ENCODE measurements at places on chromosomes 6 and 20. TPM values are rescaled to one million over a fixed set of nuclear protein-coding genes. Genes with fewer than 3 reads are reported as not detected.

DNA sequence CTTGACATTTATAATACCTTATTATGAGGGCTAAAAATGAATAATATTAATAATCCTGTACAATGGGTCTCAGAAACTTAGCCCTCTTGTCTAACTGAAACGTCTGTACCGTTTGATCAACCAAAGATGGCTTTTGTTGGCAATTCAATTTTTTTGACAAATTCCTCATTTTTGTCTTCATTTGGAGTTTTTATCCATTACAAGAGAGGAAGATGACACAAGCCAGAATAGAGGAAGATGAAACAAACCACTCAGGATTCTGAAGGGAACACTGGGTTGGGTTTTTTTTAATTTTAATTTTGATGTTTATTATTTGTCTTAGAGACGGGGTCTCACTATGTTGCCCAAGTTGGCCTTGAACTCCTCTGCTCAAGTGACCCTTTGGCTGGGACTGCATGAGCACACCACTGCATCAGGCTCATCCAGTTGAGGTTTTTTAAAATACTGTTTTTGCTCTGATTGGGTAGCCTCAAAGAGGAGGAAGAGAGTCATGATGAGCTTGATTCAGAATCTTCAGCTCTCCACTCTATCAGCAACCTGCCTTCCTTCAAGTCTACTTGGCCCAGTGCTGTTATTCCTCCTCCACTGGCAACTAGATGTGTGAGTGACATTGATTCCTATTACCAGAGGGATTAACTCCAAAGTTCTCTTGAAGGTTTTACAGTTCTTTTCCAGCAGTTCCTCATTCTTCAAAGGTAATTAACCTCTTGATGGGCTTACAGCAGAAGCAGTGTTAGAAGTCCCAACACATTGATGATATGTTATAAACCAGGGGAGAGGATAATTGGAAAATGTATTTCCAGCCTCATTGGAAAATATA lies 71.3 kb downstream of the ATXN1 start:
- no peak overlapping the region for H3K4me3 ChIP-seq
- H3K4me1 ChIP-seq: no peaks in the 10 kb centered on the region
- no peak overlapping the region for H3K27ac ChIP-seq
- no peak for DNase-seq

- H3K36me3 ChIP-seq: no peaks in the 10 kb centered on the region
- DNase-seq: no peak
- no peak overlapping the region for H3K27ac ChIP-seq
- no peak overlapping the region for H3K4me3 ChIP-seq
- H3K27me3 ChIP-seq: no peaks in the 10 kb centered on the region
- H3K4me1 ChIP-seq: no peaks in the 10 kb centered on the region
Observed at GRCh38 chr6:29516108-29516507, 28.4 kb upstream of the MAS1L start.

- H3K27me3 ChIP-seq: no peaks in the 10 kb centered on the region
- H3K4me1 ChIP-seq: no peaks in the 10 kb centered on the region
- H3K36me3 ChIP-seq: no peaks in the 10 kb centered on the region
- no peak overlapping the region for H3K4me3 ChIP-seq
Observed at GRCh38 chr20:16017656-16018055, 555.6 kb downstream of the KIF16B start.

DNA sequence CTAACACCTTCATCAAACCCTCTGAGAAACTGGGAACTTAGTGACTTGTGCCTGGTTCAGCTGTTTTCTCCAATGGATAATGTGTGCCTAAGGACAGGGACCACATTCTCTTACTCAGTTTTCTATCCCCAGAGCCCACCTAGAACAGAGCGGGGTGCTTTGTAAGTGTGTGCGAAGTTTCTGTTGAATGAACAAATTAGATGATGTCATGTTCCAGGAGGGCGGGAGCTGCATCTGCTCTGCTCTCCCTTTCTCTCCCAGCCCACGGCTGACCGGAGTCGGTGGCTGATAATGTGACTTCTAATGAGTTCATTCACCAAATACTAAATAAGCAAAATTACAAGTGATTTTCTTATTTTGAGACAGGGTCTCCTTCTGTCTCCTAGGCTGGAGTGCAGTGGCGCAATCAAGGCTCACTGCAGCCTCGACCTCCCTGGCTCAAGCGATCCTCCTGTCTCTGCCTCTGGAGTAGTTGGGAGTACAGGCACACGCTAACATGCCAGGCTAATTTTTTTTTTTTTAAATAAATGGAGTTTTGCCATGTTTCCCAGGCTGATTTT lies 60.7 kb upstream of the FNDC1 start:
- H3K36me3 ChIP-seq: no peaks in the 10 kb centered on the region
- no peak overlapping the region for H3K27ac ChIP-seq
- H3K4me1 ChIP-seq: peaks cover 12% of the 10 kb centered on the region
- no peak overlapping the region for H3K4me3 ChIP-seq

DNA sequence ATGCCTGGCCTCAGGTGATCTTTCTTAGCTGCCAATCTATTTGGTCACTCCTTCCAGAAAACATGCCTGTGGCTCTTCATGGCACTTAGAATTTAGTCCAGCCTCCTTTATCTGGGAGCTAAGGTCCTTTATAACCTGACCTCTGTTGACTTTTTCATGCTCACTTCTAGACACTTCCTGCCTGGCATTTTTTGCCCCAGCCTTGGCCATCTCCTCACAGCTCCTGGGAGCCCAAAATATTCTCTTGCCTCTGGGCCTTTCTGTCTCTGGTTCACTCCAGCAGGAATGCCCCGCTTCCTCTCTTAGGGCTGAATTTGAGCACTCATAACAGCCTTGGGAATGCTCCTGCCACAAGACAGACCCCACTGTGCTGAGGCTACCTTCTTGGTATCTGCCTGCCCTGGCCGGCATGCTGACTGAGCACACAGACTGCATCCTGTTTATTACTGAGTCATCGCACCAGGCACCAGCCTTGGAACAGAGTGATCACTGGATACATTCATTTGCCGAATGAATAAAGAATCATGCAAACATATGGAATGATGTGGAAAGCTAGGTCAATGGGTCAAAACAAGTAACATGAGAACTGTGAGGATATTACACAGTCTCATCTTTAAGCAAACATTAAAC lies 5.8 kb upstream of the EEF1E1 start:
- peaks cover 4% of the 10 kb centered on the region for H3K27me3 ChIP-seq
- DNase-seq: no peak
- no peak overlapping the region for H3K27ac ChIP-seq
- H3K4me1 ChIP-seq: no peaks in the 10 kb centered on the region
- no peaks in the 10 kb centered on the region for H3K36me3 ChIP-seq

- H3K4me1 ChIP-seq: no peaks in the 10 kb centered on the region
- H3K4me3 ChIP-seq: no peak overlapping the region
Observed at GRCh38 chr6:139973669-139974344, 599.4 kb upstream of the CITED2 start.

DNA sequence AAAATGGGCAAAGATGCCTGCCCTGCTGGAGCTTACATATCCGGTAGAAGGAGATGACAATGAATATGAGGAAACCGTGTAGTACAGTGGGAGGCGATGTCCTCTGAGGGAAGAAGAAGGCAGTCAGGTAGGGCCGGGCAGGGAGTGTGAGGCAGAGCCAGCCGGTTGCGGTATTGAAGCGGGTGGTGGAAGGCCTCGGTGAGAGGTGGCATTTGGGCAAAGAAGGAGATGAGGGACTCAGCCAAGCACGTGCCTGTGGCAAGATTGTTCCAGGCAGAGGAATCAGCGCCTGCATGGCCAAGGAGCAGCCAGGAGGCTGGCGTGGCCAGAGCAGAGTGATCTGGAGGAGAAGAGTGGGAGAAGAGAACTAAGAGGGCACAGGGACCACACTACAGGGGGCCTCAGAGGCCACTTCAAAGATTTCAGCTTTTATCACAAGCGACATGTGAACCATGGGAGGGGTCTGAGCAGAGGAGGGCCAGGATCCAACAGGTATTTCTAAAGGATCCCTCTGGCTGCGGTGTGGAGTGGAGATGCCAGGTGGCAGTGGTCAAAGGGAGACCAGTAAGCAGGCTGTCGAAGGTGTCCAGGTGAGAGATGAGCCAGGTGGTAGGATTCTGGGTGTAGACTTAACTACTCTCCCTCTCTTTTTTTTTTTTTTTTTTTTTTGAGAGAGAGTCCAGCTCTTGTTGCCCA lies 13.8 kb downstream of the MDFI start:
- peaks cover 57% of the 10 kb centered on the region for H3K4me1 ChIP-seq
- no peak overlapping the region for H3K27ac ChIP-seq
- no peak for DNase-seq
- H3K4me3 ChIP-seq: no peak overlapping the region

APCDD1L gene
- 2.1 TPM for total RNA-seq

SLC24A3 gene
- total RNA-seq: 5.9 TPM

- H3K36me3 ChIP-seq: no peaks in the 10 kb centered on the region
- no peak for DNase-seq
- H3K4me1 ChIP-seq: peaks cover 5% of the 10 kb centered on the region
- H3K4me3 ChIP-seq: no peak overlapping the region
- no peak overlapping the region for H3K27ac ChIP-seq
Observed at GRCh38 chr20:1870792-1871550, 24.2 kb upstream of the SIRPA start.

- H3K27ac ChIP-seq: no peak overlapping the region
- H3K4me1 ChIP-seq: peaks cover 9% of the 10 kb centered on the region
- no peak for DNase-seq
- H3K4me3 ChIP-seq: no peak overlapping the region
- no peaks in the 10 kb centered on the region for H3K27me3 ChIP-seq
Observed at GRCh38 chr20:51616060-51616459, 73.5 kb upstream of the NFATC2 start.

DNA sequence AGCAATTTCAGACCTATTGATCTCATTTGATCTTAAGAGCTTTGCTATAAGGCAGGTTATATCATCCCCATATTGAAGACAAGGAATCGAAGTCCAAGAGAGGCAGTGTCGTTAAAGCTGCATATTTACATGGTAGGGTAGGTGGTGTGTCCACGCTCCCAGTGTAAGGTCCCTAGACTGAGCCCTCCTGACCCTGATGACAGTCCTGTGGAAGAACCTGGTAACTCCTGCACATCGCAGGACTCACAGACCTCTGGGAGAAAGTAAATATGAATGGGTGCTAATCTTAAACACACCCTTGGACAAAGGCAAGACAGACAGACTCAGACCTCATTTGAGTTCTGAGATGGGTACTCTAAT lies 602 bp upstream of the HLA-DPB1 start:
- H3K27me3 ChIP-seq: peaks cover 18% of the 10 kb centered on the region
- peak overlapping the region; percentile 40 for H3K27ac ChIP-seq
- no peaks in the 10 kb centered on the region for H3K4me1 ChIP-seq

PRR3 gene
- 10.7 TPM for total RNA-seq

- H3K27ac ChIP-seq: no peak overlapping the region
- H3K27me3 ChIP-seq: peaks cover 7% of the 10 kb centered on the region
- no peak for DNase-seq
- H3K4me3 ChIP-seq: no peak overlapping the region
Observed at GRCh38 chr6:3304500-3305215, 45.9 kb downstream of the PSMG4 start.

DNA sequence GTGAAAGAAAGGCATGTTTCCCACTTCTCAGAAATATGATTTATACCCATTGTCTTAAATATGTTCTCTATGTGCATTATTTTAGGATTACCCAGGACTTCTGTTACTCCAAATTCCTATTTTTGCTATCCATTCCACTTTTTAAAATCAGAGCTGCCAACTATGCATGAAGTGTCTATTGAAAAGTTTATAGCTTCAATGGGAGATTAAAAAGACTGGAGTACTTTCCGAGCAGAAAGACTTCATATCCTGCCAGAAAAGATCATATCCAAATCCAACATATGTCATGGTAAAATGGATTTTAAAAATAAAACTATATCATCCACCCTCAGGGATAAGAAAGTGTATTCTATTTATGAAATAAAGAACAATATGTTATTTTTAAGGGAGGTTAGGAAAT lies 212.7 kb downstream of the COL12A1 start:
- no peaks in the 10 kb centered on the region for H3K36me3 ChIP-seq
- DNase-seq: peak; percentile 92
- H3K4me3 ChIP-seq: no peak overlapping the region
- peak overlapping the region; percentile 23 for H3K27ac ChIP-seq
- H3K4me1 ChIP-seq: peaks cover 2% of the 10 kb centered on the region

GRCh38 chr6:109260126-109260525 lies 122.1 kb downstream of the CD164 start:
- H3K36me3 ChIP-seq: no peaks in the 10 kb centered on the region
- H3K4me1 ChIP-seq: peaks cover 8% of the 10 kb centered on the region
- H3K4me3 ChIP-seq: no peak overlapping the region
- H3K27me3 ChIP-seq: no peaks in the 10 kb centered on the region
- DNase-seq: no peak

XKR7 gene
- total RNA-seq: 0.04 TPM

- H3K27me3 ChIP-seq: no peaks in the 10 kb centered on the region
- DNase-seq: no peak
- H3K4me3 ChIP-seq: no peak overlapping the region
Observed at GRCh38 chr6:143018955-143019354, 41.7 kb upstream of the AIG1 start.

DNA sequence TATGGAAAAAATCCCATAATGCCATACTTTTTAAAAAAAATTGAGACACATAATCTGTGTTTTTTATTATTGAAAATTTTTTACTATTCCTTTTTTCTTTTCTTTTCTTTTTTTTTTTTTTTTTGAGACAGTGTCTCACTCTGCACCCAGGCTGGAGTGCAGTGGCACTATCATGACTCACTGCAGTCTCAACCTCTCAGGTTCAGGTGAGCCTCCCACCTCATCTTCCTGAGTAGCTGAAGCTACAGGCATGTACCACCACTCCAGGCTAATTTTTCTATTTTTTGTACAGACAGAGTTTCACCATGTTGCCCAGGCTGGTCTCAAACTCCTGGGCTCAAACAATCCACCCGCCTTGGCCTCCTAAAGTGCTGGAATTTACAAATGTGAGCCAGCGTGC lies 100.4 kb downstream of the AFG1L start:
- H3K4me1 ChIP-seq: no peaks in the 10 kb centered on the region
- no peak overlapping the region for H3K27ac ChIP-seq
- DNase-seq: no peak
- H3K36me3 ChIP-seq: no peaks in the 10 kb centered on the region
- no peak overlapping the region for H3K4me3 ChIP-seq
